ENCODE measurements at places on chromosomes 7 and 10.

DNA sequence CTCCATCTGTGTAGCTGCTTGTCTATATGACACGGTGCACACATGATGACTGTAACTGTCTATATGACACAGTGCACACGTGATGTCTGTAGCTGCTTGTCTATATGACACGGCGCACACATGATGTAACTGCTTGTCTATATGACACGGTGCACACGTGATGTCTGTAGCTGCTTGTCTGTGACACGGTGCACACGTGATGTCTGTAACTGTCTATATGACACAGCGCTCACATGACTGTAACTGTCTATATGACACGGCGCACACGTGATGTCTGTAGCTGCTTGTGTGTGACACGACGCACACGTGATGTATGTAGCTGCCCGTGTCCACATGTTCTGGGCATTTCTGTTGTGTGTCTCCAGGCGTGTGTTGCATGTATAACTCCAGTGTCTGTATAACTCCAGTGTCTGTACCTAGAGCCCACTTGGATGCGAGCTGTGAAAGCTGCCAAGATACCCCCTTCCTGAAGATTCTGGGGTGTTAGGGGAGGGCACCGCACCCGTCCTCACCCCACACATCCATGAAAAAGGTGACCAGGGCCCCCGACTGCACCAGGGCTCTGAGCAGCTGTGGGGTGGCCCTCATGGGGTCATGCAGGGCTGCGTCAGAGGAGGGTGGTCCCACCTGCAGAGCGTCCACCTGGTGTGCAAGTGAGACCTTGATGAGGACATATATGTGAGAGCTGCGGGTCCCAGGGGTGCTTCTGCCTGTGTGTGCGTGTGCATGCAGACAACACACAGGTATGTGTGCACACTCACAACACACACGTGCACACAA lies 137.9 kb downstream of the ELFN1 start:
- no peak for DNase-seq

- no peak for DNase-seq
Measured at GRCh38 chr7:18564779-18565178, 69.2 kb downstream of the HDAC9 start.

- no peak for DNase-seq
Measured at GRCh38 chr10:69815104-69815503, 13.4 kb downstream of the COL13A1 start.

- no peak for DNase-seq
Measured at GRCh38 chr10:100624298-100624697, 88.6 kb downstream of the HIF1AN start.

- DNase-seq, result no peak
Measured at GRCh38 chr7:18041191-18041590, 13.5 kb upstream of the PRPS1L1 start.

DNA sequence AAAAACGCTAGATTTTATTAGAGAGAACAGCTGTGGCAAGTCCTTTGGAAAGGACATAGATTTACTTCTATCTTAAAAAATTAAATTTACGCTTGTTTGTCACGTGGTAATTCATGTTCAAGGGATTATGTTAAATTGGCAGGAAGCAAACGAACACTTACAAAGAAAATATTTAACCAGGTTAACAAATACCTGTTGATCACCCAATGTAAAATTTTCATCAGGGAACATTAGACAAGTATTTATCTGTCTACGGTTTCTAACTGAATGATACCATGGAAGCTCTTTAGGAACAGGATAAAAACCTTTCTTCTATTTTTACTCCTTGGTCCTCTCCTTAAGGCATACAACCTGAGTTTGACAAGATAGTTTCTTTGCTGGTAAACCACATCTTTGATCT lies 122.2 kb downstream of the NOC3L start:
- DNase-seq, result no peak

- DNase-seq, result no peak
Measured at GRCh38 chr10:128498378-128498730, 372.1 kb upstream of the MKI67 start.

DNA sequence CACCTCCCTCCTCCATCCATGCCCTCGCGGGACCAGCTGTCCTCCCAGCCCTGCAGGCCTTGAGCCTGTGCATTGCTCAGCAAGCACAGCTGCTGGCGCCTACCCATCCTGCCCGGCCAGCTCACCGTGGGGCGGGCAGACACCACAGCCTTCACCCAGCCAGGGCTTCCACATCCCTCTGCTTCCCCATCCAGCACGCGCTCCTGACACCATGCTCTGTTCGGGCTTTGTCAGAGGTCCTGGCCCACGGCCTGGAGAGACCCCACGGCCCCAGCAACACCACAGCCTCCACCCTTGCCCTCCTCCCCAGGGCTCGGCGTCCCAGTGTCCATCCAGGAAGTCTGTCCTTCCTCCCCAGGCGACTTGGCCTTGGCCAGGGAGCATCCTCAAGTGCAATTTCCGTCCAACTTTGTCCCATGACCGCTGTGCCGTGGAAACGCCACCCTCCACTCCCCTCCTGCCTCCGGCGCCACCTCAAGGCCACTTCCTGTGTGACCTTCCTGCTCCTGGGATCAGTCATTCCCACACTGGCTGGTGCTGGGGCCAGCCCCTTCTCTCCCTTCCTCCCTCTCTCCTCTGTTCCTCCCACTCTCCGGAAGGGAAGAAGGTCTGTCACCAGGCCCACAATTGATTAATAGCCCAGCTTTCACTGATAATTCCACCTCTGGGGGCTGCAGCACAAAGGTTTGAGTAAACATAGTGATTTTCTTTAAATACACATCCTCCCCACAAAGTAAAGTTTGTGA lies 71.5 kb upstream of the SMNDC1 start:
- no peak for DNase-seq

DNA sequence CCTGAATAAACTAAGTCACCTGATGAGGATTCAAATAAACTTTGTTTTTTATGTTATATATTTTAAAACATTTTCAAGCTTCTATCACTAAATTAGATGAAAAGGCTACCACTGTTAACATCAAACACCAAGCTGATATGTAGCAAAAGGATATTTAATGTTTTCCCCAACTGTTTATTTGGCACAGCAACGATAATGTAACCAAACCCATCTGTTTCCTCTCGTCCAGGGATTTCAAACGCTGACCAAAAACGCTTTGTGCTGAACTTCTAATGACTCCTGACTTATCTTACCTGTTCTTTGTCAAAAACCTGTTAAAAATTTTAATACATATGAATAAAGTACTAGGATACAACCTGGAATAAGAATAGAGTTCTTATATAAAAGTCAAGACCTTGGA lies 30.5 kb downstream of the DCLRE1A start:
- DNase-seq, result no peak

- peak; percentile 67 for DNase-seq
Measured at GRCh38 chr7:2864999-2865670, 21.0 kb upstream of the GNA12 start.

GRCh38 chr7:139580435-139580834 lies 57.0 kb downstream of the CLEC2L start:
- DNase-seq, result no peak

DNA sequence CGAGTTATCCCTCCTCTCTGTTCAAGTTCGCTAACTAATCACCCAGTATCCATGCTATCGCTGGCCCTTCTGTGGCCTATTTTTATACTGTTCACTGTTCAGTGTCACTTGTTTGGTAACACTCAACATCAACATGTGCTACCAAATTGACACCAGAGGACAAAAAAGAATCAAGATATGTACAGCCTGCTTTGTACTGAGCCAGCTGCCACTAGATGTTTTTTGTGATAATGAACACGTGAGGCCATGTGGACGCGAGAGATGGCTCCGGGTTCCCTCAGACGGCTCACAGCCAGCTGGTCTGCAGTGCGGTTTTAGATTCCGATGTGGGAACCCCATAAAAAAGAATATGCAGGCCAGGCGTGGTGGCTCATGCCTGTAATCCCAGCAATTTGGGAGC lies 21.2 kb downstream of the CAV1 start:
- DNase-seq, result no peak

DNA sequence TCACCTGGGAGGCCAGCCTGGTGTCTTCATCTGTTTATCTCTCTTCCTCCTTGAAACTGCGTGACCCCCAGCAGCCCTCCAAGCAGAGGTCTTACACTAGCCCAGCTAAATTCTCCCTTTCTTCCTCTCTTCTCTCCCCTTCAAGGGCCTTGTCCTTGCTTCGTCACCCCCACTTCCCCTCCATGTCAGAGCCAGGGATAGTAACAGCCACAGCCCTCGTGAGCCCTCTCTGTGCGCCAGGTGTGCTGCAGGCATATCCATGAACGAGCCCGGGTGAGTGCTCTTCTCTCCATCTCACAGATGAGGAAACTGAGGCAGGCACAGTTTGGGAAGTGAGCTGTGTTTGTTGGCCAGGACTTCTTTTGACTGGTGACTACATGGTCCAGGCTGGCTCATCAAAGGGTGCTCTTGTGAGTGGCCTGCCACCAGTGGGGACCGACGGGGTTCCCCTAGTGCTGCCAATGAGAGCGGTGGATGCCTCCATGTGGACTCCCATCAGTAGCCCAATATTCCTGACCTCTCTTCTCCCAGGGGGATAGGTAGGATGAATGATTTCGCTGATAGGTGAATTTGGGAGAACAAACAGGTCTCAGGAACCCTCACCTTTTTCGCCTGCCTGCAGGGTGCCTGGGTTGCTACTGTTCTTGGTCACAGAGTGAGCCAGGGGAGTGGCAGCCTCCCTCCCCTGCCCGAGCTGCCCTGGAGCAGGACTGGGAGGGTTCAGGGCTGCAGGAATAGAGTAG lies 38.1 kb downstream of the ADRA2A start:
- DNase-seq, result no peak

GRCh38 chr7:48781752-48782151 lies 142.6 kb upstream of the CDC14C start:
- no peak for DNase-seq

- no peak for DNase-seq
Measured at GRCh38 chr10:29595636-29596225, 39.0 kb downstream of the SVIL start.

DNA sequence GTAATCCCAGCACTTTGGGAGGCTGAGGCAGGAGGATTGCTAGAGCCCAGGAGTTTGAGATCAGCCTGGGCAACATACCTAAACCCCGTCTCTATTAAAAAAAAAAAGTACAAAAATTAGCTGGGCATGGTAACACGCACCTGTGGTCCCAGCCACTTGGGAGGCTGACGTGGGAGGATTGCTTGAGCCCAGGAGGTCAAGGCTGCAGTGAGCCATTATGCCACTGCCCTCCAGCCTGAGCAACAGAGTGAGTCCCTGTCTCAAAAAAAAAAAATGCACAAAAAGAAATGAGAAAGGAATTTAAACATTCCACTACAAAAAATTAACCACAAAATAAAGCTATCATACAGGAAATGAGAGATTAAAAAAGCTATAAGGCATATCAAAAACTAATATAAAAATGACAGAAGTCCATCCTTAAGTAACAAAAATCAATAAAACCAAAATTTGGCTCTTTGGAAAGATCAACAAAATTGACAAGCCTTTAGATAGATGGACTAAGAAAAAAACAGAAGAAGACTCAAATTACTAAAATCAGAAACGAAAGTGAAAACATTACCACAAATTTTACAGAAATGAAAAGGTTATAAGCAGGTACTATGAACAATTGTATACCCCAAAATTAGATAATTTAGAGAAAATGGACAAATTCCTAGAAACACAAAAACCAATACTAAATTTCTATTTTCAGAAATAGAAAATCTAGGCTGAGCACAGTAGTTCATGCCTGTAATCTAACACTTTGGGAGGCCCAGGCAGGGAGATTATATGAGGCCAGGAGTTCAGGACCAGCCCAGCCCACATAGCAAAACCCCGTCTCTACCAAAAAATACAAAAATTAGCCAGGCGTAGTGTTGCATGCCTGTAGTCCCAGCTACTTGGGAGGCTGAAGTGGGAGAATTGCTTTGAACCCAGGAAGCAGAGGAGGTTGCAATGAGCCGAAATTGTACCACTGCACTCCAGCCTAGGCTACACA lies 42.4 kb upstream of the NANOS1 start:
- DNase-seq, result no peak

DNA sequence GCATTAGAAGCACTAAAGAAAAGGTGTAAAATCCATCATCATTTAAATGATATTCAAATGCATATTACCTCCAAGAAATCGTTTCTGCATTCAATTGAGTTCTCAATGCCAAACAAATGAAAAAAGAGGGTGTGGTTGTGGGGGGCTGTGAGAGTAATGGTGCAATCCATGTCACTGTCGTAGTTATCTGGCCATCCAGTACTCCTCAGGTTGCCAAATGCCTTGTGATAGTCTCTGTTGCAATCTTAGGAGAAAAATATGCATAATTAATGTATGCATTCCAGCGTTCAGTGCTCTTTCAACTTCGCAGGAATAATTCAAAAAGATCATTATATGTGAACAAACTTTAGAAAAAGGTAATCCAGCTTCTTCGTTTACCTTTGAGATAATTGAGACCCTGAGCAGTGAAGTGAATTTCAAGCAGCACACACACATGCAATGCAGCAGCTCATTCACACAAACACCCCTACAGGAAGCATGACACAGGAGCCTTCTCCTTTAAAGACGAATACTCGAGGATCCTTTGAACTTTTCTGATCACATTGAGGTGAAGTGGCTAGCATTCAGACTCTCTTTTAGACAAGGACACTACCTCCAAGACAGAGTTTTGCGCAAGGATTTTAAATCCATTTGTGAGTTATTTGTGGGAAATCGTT lies 73.4 kb downstream of the OR13A1 start:
- DNase-seq, result peak; percentile 11

GRCh38 chr7:157811946-157812345 lies 475.1 kb downstream of the DNAJB6 start:
- no peak for DNase-seq

- DNase-seq, result no peak
Measured at GRCh38 chr10:89652806-89653370, 7.8 kb upstream of the PANK1 start.

DNA sequence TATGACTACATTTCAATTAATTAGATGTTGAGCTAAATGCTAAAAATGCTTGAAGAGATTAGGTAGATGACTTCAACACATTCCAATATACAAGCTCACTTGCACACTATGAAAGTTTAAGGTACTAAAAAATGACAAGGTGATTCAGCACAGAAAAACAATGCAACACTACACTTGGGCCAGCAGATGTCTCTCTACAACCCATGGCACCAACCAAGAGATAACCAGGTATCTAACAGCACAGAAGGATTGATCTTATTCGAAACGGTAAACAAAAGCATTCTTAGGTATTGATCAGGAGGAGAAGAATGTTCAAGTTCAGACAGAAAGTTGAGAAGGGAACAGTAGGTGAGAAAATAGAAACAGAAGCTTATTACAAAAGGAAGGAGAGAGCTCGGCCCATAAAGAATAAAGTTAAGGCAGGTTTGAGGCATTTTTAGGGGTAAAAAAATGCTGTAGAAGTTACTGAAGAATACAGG lies 248.2 kb upstream of the KLF14 start:
- no peak for DNase-seq
